MCF 10A (cell line): ENCODE measurements at places on chromosomes 7 and 10. TPM values are rescaled to one million over a fixed set of nuclear protein-coding genes. Genes with fewer than 3 reads are reported as not detected.

The ADIRF gene
- total RNA-seq = 60.3 and 89.0 TPM in 2 replicates

The SDK1 gene
- 1.5 and 3.3 TPM in 2 replicates for total RNA-seq

The ICA1 gene
- 26.3 and 31.5 TPM in 2 replicates for total RNA-seq

The RET gene
- total RNA-seq = not detected in 2 replicates
